Thyroid gland (tissue), 4 donors: ENCODE measurements at places on chromosomes 5 and 9. TPM values are rescaled to one million over a fixed set of nuclear protein-coding genes. Genes with fewer than 3 reads are reported as not detected.

DNA sequence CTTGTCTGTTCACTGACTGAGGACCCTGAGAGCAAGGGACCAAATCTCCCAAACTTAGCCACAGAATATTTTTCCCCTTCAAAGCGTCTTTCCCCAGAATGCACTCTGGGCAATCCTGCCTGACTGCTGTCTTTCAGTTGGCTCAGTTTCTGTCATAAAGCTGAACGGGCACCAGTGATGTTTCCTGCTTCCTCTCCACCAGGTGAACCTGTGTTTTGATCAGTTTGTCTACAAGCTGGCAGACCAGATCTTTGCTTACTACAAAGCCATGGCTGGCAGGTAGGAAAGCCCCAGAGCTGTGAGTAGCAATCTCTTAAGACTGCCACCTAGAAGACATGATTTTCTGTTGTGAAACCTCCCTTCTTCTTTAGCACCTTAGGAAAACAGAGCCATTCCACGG is 61.8 kb downstream of the CYFIP2 start:
- H3K4me1 ChIP-seq, result no peaks in the 10 kb centered on the region
- H3K27me3 ChIP-seq, result no peaks in the 10 kb centered on the region
- H3K27ac ChIP-seq, result no peak overlapping the region

- no peak overlapping the region for H3K4me3 ChIP-seq
- H3K27ac ChIP-seq, result no peak overlapping the region
- no peaks in the 10 kb centered on the region for H3K27me3 ChIP-seq
- H3K36me3 ChIP-seq, result no peaks in the 10 kb centered on the region
- no peak for DNase-seq
Measured at GRCh38 chr9:72982146-72982799, 29.4 kb upstream of the ALDH1A1 start.

DNA sequence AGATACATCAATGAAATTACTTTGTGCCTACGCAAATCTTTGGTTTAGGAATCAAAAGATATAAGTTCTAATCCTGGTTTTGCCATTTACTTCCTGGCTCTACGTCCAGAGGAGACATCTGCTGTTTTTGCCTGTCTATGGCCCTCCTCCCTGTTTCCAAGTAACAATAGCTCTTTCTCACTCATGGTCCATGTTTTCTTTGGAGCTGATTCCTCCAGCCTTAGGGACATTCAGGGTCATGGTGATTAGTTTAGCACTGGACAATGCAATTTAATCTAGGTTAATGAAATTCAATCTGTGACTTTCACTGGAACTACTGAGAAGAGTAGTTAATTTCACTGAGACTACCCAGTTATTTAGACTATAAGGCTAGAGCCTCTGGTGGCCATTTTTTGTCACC is 170.6 kb downstream of the SEMA6A start:
- H3K36me3 ChIP-seq, result no peaks in the 10 kb centered on the region
- no peaks in the 10 kb centered on the region for H3K27me3 ChIP-seq
- H3K27ac ChIP-seq, result no peak overlapping the region
- DNase-seq, result no peak
- no peaks in the 10 kb centered on the region for H3K4me1 ChIP-seq

APBA1 gene
- total RNA-seq, result 11.2 TPM

WNK2 gene
- total RNA-seq, result 8.5 TPM

TRIM7 gene
- total RNA-seq, result 12.6 TPM

AJM1 gene
- 0.83 TPM for total RNA-seq

PPP1R2B gene
- total RNA-seq, result not detected

- no peaks in the 10 kb centered on the region for H3K36me3 ChIP-seq
- H3K27me3 ChIP-seq, result no peaks in the 10 kb centered on the region
- H3K4me3 ChIP-seq, result no peak overlapping the region
- peaks cover 12% of the 10 kb centered on the region for H3K4me1 ChIP-seq
- no peak overlapping the region for H3K27ac ChIP-seq
Measured at GRCh38 chr5:155303120-155303519, 289.6 kb downstream of the KIF4B start.

GRCh38 chr5:132680780-132681475 is 7.1 kb downstream of the IL4 start:
- H3K4me1 ChIP-seq, result peaks cover 14% of the 10 kb centered on the region
- H3K4me3 ChIP-seq, result no peak overlapping the region
- no peak overlapping the region for H3K27ac ChIP-seq
- H3K27me3 ChIP-seq, result no peaks in the 10 kb centered on the region

DNA sequence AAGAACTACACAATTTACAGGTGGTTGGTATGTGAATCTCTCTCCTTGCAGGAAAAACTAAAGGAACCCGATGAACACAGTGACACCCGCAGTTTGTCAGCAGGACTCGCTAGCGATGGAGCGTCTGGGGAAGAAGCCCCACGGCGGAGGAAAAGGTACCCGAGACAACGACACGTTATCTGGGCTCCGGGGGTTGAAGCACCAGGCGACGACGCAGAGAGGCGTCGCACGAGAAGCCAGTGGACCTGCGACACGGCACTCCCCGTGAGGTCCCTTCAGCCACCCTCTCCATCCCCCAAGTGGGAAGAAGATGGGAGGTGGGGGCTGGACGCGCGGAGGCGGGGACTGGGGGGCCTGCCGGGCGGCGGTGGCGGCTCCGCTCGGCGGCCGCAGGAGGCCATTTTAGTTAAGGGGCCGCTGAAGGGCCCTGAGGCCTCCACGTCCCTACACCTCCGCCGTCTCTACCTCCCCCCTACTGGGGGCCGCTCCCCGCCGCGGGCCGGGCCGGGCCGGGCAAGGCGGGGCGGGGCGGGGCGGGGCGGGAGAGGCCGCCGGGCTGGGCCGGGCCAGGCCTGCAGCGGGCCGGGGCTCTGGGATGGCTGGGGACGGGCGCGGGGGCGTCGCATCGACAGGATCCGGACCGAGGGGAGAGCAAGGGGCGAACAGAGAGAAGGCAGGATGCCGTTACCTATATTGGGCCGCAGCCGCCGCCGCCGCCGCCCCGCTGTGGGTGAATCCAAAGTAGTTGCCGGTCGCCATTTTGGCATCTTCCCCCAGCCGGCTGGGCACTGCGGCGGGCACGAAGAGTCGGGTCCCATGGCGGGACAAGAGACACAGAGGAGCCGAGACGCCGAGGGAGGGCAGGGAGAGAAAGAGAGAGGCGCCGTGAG is 754 bp downstream of the ZFR start:
- H3K27ac ChIP-seq, result peak overlapping the region; percentile 94
- H3K4me1 ChIP-seq, result peaks cover 22% of the 10 kb centered on the region
- peak overlapping the region; percentile 82 for H3K4me3 ChIP-seq

PCDHA9 gene
- total RNA-seq, result 0.24 TPM

DNA sequence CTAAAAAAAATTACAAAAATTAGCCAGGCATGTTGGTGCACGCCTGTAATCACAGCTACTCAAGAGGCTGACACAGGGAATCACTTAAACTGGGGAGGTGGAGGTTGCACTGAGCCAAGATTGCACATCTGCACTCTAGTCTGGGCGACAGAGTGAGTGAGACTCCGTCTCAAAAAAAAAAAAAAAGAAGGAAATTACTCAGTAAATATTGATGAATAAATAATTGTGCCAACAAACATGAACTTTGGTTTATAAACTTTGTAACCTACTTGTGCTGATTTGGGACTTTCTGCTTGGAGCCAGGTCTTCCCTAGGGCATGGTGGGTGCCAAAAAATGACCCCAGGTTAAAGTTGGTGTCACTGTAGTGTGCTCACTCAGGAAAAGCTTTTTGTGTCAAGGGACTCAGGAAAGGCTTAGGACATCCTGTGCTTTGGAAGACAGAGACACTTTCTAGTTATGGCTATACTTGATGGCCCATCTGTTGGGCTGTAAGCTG is 19.0 kb downstream of the ABLIM3 start:
- H3K27me3 ChIP-seq, result no peaks in the 10 kb centered on the region
- DNase-seq, result no peak
- no peaks in the 10 kb centered on the region for H3K4me1 ChIP-seq
- H3K4me3 ChIP-seq, result no peak overlapping the region

CLTA gene
- 244 TPM for total RNA-seq

DNA sequence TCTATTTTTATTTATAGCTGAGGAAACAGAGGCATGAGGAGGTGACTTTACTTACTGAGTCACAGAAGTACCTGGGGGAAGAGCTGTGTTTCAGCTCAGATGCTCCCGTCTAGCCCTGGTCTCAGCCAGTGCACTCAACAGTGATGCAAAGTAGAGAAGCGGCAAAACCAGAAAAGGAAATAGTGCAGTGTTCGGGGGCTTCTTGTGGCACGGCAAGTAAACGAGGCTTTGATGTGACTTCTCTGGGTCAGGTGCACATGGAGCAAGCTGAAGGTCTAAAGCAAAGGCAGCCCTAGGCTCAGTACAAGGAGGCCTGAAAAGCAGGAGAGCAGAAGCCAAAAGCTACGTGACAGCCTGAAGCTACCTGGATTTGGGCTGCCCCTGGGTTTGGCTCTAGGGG is 526.7 kb upstream of the ADAMTS16 start:
- no peaks in the 10 kb centered on the region for H3K36me3 ChIP-seq
- no peak overlapping the region for H3K27ac ChIP-seq
- H3K27me3 ChIP-seq, result no peaks in the 10 kb centered on the region
- H3K4me3 ChIP-seq, result no peak overlapping the region
- no peak for DNase-seq

ASPN gene
- total RNA-seq, result 2.4 TPM

DNA sequence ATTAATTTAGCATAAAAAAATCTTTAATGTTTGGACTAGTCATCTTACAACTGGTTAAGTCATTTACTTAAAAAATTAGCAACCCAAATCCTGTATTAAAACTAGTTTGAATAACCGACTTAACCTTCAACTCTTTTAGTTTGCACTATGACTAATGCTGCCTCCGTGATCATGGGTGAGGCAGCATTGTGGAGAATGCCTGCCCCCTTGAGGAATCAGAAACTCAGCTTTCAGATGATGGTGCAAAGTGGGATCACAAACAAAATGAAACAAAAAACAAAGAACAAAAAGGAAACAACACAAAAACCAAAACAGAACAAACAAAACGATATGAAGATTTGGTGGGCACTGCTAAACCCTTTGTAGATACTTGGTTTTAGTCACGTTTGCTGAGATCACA is 127.0 kb upstream of the PALM2AKAP2 start:
- no peak overlapping the region for H3K4me3 ChIP-seq
- no peaks in the 10 kb centered on the region for H3K4me1 ChIP-seq
- no peak overlapping the region for H3K27ac ChIP-seq

DNA sequence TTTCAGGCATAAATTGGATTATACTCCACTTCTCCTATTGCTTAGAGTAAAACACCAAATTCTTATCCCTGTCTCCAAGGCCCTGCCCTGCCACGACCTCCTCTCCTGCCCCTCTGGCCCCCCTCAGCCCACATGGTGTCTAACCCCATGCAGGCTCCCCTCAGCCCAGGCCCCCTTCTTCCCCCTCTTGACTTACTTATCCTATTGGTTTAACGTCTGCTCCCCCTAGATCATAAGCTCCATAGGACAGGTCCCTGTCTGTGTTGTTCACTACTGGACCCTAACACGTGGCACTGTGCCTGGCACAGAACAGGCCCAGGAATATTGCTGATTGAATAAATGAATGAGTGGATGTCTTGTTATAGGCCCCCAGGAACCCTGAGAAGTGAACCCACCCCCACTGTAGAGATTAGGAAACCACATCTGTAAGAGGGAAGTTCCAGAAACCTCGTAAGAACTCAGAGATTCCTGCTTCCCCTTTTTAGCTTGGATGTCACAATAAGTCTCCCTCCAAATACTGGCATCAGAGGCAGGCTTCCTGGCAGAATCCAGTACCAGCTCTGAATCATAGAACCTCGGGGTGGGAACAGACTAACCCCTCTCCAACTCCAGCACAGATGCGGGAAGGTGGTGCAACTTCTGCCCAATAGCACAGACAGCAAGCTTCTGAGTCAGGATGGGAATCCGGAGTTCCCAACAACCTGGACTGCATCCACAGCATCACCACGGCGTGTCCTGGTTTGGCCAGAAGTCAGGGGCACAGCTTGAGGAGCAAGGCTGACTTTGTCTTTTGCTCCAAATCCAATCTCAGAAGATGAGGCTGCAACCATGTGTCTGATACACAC is 31.5 kb downstream of the HRH2 start:
- no peaks in the 10 kb centered on the region for H3K36me3 ChIP-seq
- H3K4me1 ChIP-seq, result no peaks in the 10 kb centered on the region
- H3K27me3 ChIP-seq, result no peaks in the 10 kb centered on the region

- no peaks in the 10 kb centered on the region for H3K4me1 ChIP-seq
- no peaks in the 10 kb centered on the region for H3K27me3 ChIP-seq
- no peak overlapping the region for H3K4me3 ChIP-seq
- DNase-seq, result no peak
- H3K27ac ChIP-seq, result no peak overlapping the region
Measured at GRCh38 chr5:147611483-147611882, 101.6 kb upstream of the DPYSL3 start.

SPATA31E1 gene
- total RNA-seq, result not detected
